ENCODE measurements at places on chromosomes 4 and X.

- DNase-seq, result peak; percentile 1
These were observed 18.2 kb downstream of the MAGEA9 start for GRCh38 chrX:149799938-149800337.

DNA sequence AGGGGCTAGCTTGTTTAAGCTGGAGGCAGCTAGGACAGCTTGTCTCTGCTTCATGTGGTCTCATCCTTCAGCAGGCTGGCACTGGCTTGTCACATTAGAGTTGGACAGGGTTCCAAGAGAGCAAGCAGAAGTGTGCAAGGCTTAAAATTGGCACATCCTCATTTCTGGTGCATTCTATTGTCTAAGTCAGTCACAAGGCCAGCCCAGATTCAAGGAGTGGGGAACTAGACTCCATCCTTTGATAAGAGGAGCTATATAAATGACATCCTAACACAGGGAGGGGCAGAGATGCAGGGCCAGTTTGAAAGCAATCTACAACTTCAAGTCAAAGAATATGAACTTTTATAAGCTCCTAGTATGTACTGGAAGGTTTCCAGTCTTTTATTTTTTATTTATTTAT is 313.2 kb downstream of the PTTG2 start:
- DNase-seq, result no peak

DNA sequence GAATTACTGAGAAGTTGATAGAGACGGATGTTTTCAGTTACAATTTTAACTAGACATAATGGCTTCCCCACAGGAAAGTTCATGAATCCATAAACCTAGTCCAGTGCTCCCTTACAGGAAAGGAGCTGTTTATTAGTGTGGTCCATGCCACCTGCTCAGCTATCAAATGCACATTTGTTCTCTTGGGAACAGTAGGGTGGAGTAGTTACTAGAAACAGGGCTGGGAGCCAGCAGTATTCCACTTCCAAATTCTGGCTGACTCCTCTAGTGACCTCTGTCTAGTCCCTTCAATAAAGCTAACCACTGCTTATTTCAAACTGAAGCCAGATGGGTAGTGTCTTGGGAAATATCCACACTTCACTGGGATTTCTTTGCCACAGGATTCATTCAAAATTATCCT is 88.4 kb upstream of the TLL1 start:
- DNase-seq, result peak; percentile 53

DNA sequence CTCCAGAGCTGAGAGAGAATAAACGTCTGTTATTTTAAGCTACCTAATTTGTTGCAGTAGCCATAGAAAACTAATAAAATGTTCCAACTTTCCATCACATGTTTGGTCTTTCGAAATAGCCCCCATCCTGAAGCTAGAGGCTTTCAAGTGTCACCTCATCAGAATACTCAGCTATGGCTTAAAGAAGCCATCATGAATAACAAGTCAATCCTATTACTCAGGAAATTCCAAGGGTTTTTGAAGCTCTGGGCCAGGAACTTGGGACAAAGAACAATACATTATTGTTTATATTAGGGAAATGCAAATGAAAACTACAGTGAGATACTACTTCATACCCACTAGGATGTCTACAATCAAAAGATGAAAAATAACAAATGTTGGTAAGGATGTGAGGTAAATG is 42.2 kb downstream of the TBCK start:
- DNase-seq, result no peak

DNA sequence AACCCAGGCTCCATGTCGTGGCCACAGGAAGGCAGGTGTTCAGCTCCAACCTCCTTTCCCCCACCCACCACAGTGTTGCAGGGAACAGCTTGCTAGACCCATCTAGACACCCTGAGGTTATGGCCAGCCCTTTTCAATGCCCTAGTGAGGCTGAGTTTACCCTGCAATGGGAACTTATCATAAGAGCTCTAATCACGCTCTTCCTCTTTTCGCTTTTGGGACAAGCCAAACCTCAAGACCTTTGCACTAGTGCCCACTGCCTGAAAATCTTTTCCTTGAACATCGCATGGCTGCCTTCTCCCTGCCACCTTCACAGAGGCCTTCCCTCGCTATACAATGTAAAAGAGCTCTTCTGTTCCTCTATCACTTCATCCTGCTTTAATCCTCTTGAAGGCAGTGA is 2.4 kb upstream of the FGFBP2 start:
- DNase-seq, result no peak

DNA sequence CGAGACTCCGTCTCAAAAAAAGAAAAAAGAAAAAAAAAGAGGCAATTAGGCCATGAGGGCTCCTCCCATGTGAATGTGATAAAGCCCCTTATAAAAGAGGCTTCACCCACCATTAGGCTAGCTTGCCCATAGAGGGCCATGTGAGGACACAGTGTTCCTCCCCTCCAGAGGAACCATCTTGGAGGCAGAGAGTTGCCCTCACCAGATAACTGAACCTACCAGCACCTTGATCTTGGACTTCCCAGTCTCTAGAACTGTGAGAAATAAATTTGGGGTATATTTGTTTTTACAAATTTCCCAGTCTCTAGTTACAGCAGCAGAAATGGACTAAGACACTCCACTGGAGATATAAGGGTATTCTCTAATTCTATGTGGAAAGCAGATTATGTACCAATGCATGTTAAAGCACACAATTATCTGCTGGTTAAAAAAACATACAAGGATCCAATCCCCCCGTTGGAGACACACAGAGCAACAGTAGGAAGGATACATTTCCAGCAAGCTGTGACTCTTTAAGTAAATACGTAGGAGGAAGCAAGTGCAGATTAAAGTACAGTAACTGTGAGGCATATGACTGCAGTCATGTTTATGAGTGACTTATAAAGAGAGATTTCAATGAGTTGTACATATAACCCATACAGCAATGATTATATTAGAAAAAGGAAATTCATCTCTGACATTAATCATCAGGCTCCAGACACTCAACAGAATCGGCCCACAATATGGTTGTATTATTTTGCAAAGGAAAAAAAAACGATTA is 21.4 kb downstream of the SH3RF1 start:
- DNase-seq, result no peak

GRCh38 chrX:49792376-49792775 is 36.7 kb upstream of the PAGE4 start:
- no peak for DNase-seq

DNA sequence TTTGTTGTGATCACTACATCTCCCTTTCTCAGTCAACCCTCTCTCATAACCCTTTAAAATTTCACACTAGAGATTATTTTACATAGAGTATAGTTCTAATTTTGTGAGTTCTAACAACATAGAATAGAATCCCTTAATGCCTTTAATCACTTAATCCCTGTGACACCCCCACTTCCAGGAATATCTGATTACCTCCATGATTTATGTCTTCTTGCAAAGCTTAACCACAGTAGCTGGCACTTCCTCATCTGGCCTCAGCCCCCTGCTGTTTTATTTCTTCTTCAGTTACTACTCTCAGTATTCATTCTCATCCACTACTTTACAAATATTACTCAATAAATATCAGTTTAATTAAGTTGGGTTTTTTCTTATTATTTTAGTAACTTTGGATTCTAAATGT is 340.9 kb downstream of the CENPC start:
- DNase-seq, result no peak

GRCh38 chr4:109608879-109609278 is 48.8 kb downstream of the MCUB start:
- DNase-seq, result no peak

GRCh38 chr4:18213576-18214198 is 192.1 kb upstream of the LCORL start:
- no peak for DNase-seq

DNA sequence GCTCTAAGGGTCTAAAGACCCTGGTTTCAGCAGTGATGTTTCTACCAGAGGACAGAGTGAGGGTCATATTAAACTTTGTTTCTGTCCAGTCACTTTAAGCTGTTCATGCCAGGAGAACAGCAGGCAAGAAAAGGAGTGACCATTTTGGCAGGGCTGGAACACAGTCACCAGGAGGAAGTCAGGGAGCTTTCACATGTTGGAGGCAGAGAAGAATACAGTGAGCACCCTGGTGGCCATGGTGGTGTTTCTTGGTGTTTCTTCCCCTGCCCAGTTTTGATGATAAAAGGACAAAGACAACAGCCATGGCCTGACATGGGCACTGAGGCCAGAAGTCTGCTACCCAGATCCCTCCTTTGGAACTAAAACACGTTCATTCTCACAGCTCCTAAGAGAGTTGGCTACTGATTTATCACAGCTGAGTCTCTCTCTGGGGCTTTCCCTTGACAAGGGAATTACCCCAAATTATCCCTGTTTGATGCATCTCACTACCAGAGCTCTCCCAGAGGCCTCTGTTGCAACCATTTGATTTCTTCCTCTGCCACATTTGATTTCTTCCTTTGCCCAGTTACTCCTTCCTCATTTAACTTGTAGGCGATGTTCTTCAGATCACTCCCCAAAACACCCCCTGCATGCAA is 106.4 kb upstream of the NWD2 start:
- no peak for DNase-seq

DNA sequence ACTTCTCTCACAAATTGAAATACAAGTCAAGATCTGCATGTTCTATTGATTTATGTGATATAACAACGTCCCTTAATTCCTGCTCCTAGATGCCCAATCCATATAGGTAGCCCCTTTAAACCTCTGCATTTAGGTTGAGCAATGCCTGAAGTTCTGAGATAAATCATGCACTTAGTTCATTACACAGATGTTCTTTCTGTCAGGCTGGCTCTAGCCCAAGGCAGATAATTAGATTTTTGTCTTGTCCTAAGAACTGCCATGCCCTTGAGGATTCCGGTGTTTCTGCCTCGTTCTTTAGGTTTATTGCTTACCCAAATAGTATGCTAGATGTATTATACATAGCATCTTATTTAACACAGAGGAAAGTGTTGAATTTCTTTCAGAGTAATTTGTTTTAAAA is 143.1 kb downstream of the TRAM1L1 start:
- peak; percentile 67 for DNase-seq

- DNase-seq, result no peak
These were observed 273.7 kb upstream of the NOCT start for GRCh38 chr4:138741766-138742377.

DNA sequence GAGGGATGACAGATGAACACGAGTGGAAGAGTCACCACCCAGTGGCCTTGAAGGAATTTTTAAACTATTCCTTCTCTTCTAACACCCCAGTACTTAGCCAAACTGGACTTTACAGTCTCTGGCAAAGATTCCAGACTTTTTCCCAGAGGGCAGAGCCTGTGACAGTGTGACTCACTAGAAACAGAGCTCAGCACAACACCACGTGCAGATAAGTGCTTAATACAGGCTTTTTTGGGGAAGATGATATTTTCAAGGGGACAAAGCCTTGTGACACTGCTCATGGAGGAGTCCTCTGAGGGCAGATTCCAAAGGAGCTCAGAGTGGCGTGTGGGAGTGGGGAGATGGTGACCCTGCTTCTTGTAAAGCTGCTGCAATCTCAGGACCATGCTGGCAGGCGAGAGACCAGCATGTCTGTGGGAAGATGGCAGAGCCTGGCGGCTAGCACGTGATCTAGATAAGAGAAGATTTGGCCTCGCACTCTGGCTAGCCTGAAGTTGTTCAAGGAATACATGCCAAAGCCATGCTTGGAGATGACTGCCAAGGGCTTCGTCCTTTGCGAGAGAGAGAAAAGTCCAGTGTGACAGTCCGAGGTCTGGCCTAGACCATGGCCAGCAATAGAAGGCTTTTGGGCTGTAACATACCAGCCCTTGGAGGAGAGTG is 2.4 kb downstream of the RAB33A start:
- DNase-seq, result no peak

DNA sequence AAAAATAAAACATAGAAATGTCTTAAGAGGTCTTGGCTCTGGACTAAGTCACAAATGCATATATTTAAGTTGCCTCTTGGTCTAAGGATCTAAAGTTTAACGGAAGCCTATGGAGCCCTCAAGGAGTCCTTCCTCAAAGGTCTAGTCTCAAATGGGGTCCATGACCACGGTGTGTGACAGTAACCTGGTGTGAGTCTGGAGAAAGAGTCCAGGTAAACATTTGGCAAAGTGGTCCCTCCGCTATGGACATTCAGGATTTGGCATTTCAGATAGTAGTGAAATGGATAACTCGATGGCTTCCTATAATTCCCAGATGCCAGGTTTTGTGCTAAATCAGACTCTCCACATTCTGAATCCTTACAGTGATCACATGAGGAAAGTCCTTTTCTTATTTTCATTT is 44.2 kb downstream of the RHOH start:
- no peak for DNase-seq

- DNase-seq, result no peak
These were observed 34.4 kb upstream of the RBM41 start for GRCh38 chrX:107153005-107153404.

GRCh38 chr4:139455126-139455538 is 1.2 kb downstream of the RAB33B start:
- no peak for DNase-seq

DNA sequence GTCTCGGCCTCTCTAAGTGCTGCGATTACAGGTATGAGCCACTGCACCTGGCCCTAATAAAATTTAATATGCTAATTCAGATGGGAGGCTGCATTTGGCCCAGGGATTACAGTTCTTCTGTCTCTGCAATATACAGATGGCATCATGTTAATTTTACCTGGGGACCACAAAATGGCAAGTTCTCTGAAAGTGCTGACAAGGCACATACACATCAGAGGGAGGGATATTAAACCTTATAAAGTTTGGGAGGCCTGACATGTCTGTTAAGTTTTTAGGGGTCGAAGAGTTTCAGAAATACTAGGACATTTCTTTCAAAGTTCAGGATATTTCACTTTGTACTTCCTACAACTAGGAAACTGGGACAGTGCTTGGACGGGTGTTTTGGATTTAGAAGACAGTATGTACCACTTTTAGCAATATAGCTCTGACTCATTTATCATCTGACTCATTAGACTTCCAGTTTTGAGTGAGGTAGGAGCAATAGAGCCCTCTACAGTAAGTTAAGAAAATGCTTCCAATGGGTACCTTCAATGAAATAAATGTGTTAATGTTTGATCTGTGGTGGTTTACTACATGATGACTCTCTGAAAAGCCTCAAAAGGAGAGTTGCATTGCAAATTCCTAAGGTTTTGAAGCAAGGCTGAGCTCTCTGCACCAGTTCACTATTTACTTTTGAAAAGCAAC is 981.0 kb upstream of the HS3ST1 start:
- DNase-seq, result no peak

DNA sequence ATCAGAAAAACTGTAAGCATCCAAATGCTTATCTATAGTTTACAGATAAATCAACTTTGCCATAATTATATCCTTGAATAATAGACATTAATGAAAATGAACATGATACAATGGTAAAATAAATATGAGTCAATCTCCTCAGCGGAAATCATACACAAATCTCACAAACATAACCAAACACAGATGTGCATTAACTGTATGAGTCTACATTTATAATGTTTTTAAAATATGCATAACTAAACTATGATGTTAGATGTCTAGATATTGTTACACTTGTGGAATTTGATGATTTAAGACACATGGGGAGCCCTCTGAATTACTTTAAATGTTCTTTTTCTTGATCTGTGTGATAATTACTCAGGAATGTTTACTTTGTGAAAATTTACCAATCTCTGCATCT is 951.2 kb downstream of the TECRL start:
- DNase-seq, result no peak
